ENCODE measurements at places on chromosomes 7 and 10. TPM values are rescaled to one million over a fixed set of nuclear protein-coding genes. Genes with fewer than 3 reads are reported as not detected.

DNA sequence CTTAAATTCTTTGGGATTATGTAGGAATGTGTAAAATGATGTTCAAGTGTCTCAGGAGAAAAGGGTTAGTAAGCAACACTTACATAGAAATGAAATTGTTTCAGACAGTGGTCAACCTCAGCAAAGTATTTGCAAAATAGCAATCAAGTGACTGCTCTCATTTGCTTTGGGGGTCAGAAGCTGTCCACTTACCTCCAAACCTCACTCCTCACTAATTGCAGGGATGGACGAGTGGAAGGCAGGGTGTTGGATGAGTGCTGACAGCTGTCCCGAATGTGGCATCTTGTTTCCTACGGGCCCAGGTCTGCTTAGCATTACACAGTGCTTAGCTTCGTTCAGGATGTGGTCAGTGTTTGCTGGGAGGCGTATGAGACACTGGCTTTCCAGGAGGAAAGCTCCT is 437.0 kb downstream of the SUGCT start:
- no peak for DNase-seq

- no peak for DNase-seq
Measured at GRCh38 chr7:107622429-107622828, 38.2 kb upstream of the SLC26A4 start.

DNA sequence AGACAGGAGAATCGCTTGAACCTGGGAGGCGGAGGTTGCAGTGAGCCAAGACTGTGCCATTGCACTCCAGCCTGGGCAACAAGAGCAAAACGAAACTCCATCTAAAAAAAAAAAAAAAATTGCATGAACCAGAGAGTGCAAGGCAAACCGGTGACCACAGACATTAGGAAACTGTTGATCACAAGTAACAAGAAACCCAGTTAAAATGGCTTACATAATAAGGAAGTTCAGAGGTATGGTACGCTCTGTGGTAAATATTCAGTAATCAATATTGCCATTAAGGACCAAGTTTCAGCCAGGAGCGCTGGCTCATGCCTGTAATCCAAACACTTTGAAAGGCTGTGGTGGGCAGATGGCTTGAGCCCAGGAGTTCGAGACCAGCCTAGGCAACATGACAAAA is 9.2 kb upstream of the NT5C2 start:
- DNase-seq: no peak

DNA sequence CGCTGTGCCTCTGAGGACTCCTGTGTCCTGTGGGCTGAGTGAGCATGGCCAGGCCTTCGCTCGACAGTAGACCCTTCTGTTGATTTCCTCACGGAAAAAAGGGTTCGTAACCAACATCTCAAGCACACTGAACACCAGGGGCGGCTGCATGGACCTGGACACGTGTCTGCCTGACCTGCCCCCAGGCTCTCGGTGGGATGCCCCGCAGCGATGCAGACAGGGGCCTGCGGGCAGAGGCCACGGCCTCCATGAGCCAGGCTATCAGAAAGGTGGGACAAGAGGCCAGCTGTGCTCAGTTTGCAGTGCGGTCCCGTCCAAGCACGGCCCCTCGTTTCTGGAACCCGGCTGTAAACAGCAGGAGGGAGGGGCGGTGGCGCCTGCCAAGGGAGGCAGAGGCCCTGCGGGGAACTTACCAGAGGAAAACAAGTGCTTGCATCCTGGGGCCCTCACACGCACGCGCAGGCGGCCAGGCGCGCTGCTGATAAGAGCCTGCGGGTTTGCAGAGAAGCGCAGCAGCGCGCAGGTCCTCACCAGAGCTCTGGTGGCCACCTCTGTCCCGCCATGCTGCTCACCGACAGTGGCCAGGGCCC is 10.6 kb downstream of the GPR146 start:
- no peak for DNase-seq

GRCh38 chr10:73593812-73594211 is 2.7 kb upstream of the USP54 start:
- no peak for DNase-seq

Gene CRHR2
- not detected for polyA plus RNA-seq

DNA sequence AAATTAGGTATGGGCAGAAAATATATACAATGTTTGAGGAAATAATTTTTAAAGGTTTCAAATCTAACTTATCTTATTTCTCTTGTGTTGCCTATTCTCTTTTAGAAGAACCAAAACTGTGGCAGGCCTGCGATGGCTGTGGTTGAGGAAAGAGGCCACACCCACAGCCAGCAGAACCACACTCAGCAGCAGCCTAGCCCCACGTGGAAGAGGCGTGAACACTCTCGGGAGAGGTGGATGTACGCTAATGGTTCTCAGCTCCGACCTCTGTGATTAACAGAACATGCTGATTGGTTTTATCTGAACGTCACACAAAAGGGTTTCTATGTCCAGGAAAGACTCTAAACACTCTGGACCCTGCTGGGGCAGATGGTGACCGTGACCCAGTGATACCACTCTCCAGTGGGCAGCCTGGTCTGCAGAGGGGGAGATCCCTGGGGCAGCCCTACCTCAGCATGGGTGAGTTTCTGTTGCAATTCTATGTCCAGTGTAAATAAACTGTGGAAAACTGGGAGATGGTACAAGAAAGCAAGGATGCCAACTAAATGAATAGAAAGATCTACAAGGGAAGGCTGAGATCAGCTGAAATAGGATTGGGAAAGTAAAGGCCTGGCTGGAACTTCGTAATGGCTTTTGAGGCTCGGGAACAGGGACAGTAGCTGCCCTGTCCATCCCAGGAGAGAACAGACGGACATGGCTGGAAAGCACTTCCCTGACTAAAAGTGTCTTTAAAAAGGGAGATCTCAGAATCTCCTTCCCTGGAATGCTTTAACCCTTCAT is 26.6 kb downstream of the DIP2C start:
- no peak for DNase-seq

Gene CNNM2
- polyA plus RNA-seq: 1.4 TPM

GRCh38 chr7:140539461-140539860 is 60.2 kb upstream of the MKRN1 start:
- no peak for DNase-seq

DNA sequence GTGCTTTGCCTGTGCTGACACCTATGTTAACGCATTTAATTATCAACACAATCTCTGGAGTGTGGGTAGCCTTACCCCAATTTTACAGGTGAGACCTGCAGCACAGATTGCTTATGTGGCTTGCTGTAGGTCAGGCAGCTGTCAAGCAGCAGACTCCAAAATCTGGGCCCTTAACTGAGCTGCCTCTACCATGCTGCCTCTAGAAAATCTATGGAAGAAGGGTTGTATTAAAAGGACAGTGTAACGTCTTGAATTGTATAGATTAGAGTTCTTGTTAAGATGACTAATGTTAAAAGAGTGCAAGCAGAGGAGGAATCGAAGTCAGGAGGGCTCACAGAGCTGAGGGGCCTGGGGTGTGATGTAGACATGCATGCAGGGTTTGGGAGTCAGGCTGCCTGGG is 1.2 kb upstream of the PON3 start:
- no peak for DNase-seq

- no peak for DNase-seq
Measured at GRCh38 chr10:74841265-74841973, 15.0 kb downstream of the KAT6B start.

DNA sequence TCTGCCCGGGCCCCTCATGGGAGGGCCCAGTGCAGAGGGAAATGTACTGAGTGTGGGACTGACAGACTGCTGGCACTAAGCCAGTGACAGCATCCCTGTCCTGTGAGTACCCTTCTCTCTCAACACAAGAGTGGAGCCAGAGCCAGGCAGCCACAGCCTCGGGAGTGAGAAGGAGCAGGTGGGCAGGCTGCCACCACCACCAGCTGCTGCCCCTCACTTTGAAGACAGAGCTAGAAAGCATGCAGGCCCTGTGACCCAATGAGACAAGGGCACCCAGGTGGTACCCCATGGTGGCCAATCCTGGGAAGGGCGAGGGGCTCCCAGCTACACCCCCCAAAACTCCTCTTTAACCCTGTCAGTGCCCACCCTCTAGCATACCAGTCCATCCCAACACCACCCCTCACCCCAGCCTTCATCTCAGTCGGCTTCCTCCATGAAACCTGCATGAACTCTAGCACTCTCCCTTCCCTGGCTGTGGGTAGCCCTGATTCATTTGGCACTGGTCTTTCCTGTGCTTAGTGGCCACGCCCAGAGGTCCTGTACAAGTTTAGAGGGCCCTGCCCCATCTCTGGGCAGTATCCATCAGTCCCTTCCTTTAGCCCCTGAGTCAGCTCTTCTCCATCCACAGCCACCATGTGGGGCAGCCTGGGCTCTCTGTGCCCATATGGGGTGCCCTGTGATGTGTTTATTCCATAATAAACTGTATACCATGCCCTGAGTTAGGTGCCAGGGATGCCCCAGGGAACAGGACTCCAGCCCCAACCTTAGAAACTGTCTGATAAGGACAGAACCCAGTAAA is 207.0 kb upstream of the ZMIZ1 start:
- no peak for DNase-seq

DNA sequence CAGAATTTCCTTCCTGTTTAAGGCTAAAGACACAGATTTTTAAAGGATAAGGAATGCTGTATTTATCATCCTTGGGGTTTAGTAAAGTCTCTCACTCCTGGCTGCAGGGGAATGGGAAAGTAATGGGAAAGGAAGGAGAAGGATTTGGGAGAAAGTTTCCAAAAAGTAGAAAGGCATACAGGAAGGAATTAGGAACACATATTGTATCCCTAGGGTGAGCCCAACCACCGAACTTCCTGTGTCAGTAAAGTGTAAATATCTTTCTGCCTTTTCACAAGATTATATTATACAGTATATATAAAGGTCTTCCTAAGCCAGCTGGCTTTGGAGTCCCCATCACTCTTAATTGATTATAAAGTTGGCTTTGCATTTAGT is 12.0 kb upstream of the UBE2D1 start:
- no peak for DNase-seq

Gene LDB3
- not detected for polyA plus RNA-seq

Gene EGFR
- polyA plus RNA-seq: 109 TPM

Gene PBLD
- polyA plus RNA-seq: 0.66 TPM

- DNase-seq: no peak
Measured at GRCh38 chr10:72353965-72354355, 759 bp downstream of the DNAJB12 start.

Gene CARD11
- 4.1 TPM for polyA plus RNA-seq

DNA sequence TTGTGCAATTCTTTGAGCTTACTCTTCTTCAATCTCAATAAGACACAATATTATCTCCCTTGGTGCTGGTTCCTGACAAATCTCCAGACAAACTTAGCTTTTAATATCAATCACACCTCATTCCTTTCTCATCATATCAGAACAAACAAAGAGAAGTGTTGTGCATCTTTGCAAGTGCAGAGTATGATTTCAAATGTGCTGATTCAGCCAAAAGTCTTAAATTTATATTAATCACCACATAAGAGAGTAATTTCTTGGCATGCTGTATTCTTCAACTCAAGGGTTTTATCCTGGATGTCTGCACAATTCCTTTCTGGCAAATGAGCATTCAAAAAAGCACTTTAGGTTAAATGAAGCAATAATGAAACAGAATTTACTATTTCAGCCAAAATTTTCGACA is 877.8 kb downstream of the ANKRD7 start:
- DNase-seq: no peak

DNA sequence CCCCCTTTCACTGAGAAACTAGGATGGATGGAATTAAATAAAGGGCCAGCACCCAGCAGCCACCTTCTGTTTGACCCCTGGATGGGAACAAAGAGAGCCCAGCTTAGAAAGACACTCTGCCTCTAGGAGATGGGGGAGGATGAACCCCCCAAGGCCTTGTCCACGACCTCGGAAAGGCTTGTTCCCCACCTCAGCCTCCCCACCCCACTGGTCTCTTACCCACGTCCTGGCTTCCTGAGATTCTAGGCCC is 9.7 kb downstream of the ITPRIP start:
- DNase-seq: no peak

DNA sequence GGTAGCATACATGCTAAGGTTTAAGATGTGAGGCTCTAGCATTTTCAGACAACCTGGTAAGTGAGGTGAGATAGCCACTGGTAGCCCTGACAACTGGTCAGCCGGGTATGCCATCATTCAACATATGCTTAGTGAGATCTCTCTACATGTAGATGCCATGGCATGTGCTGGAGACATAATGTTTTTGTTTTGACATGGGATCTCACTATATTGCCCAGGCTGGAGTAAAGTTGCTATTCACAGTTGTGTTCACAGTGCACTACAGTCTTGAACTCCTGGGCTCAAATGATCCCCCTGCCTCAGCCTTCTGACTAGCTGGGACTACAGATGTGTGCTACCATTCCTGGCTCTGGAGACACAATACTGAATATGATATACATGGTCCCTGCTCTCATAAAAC is 437.3 kb downstream of the SORCS1 start:
- DNase-seq: no peak

DNA sequence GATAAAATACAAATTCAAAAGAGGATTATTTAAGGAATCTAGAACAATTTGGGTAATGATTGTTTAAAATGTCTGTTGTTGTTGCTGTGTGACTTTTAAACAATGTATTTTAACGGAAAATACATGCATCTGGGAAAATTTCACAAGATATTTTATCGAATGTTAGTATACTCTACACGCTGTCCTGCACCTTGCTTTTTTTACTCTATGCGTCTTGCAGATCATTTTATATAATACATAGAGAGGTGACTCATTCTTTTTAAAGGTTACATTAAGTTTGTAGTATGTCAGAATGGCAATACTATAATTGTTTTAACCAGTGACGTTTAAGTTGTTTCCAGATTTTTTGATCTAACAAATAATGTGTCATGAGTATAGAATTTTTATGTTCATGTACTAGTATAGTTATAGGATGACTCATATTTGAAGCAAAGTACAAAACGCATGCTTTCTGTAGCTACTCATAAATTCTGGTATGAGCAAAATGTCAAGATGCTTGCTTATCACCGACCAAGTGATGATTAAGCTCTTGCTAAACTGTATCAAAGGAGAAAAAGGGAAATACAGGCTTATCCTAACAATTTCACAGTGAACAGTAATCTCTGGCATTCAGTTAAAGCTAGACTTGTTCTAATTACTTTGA is 4.9 kb downstream of the DKK1 start:
- DNase-seq: peak; percentile 94

DNA sequence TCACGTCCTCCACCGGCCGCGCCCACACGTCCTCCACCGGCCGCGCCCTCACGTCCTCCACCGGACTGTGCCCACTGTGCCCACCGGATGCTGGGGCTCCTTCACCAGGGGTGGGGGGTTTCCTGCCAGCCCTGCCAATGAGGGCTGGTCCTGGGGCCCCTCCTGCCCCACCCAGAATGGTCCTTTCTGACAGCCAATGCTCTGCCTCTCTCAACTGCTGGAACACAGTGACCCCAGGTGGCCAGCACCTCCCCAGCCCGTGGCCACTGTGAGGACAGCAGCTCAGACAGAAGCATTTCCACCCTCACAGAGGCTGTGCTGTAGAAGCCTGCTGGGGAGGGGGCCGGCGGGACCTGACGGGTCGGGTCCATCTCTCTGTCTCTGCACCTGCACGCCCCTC is 90.1 kb upstream of the DNAAF5 start:
- no peak for DNase-seq
